NK-92 treated with Interleukin-12 subunit alpha and Interleukin-12 subunit beta, amount 100 ng/mL, for 24 hours (cell line): ENCODE measurements at places on chromosomes 7 and 10.

DNA sequence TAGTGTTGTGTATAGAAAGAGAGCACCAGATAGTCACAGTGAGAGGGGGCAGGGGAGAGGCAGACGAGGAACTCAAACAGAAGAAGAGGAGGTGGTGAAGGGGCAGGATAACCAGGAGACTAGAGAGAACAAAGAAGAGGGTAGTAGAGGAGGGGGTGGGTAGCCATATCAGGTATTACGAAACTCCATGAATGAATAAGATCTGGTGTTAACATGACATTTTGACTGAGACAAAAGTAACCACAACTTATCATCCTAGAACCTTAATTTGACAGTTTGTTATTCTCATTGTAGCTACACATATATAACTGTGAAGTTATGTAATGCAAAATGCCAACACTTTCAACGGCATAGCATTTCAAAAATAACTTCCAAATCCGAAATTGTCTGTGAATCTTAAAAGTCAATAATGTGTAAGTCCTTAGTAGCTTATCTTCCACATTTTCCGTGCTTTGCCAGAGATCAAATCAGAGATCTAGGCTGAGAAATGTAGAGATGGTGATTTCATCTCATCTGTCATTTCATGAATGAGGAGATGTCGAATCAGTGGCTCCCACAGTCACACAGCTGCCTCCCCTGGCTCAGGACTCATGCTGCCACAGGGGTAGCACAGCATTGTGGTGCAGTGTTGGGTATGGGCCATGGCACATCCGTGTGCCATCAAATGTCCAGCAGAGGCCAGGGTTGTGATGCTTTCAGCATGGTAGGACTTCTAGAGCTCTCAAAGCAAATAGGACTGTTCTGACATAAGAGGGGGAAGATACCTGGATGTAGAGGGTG is 202.1 kb downstream of the HECW1 start:
- no peak for DNase-seq

GRCh38 chr7:97013134-97013844 is 7.9 kb downstream of the DLX6 start:
- DNase-seq: no peak

DNA sequence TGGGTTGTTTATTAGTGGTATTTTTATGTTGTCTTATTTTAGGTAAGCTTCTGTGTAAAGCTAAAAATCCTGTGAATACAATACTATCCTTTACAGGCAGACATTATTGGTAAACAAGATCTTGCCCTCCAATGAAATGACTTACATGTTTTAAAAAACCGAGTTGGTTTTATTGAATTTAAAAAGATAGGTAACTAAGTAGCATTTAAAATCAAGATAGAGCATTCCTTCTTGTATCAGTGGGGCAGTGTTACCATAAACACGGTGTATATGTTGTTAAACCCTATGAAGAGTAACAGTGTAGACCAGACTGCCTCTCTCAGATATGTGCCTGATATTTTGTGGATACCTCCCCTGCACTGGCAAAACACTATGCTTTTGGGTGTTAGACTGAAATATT is 81.0 kb downstream of the SNX10 start:
- no peak for DNase-seq

GRCh38 chr10:20922033-20922432 is 24.9 kb upstream of the NEBL start:
- no peak for DNase-seq

GRCh38 chr7:39248692-39249090 is 271.0 kb downstream of the POU6F2 start:
- no peak for DNase-seq

DNA sequence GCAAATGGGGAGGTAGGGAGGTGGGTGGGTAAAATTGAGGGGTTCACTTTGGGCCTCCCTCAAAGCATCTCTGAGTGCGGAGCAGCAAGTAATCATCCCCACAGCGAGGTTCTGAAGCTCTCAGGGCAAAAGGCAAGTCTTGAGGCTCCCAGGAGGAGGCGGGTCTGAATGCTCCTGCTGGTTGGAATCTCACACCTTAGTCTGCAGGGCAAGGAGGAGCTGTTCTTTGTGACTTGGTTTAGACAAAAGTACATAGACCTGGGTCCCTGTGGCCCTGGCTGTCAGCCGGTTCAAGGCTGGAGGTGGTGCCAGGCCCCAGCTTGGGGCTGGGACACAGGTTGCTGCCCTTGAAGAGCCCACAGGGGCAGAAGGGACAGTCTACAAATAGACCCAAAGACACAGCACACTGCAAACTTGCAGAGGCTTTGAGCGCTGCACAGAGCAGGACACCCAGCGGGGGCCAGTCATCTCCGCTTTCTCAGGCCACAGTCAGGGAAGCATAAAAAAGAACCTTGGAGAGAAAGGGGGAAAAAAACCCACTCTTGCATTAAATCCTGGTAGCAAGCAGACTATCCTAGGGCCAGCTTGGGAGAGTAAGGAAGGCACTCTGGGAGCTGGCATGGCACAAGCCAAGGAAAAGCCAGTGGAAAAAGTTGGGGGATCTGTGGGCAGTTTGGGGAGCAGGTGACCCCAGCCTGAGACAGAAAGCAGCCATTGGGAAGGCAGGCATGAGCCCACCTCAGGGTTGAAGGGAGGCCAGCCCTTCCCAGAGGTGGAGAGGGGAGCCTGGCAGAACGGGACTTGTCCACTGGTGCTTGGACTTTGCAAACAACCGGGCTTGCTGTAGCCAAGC is 926 bp upstream of the C10orf71 start:
- DNase-seq: no peak

- no peak for DNase-seq
Measured at GRCh38 chr7:40800771-40801170, 666.0 kb downstream of the SUGCT start.

- DNase-seq: no peak
Measured at GRCh38 chr10:59435707-59436106, 73.4 kb upstream of the FAM13C start.

GRCh38 chr7:143463556-143463955 is 14.1 kb upstream of the TAS2R41 start:
- DNase-seq: no peak

GRCh38 chr7:38831259-38831996 is 77.6 kb downstream of the VPS41 start:
- no peak for DNase-seq

GRCh38 chr7:98329100-98329790 is 47.8 kb downstream of the BRI3 start:
- DNase-seq: no peak

DNA sequence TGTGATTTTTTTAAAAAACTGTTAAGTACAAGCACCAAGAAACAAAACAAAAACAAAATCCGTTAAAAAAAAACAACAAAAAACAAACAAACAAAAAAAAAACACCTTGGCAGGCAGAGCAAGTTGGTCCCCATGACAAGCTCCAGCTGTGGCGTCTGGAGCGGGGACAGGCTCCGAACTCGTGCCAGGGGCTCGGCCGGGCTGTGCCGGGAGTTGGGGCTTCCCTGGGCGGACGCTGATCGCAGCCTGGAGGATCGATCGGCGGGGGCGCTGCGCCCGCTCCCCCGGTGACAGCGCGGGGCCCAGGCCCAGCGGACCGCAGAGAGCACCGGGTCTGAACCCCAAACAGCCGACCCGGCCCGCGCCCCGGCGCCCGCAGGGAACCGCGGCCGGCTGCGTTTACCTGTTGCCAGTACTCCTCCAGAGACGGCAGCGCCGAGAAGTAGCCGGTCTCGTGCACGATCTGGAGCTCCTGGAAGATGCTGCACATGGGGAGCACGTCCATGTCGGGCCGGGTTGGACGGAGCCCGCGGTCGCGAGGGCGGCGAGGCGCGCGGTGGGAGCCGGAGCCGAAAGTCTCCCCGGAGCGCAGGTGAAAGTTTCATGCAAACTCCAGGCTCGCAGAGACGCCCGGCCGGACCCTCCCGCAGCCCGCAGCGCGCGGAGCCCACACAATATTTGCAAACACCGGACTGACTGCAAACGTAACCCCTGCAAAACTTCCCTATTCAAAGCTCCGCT is at the start of gene KLF6:
Gene KLF6, minus strand, starts transcription at position 700 of the 741 bp plus-strand sequence. Its CDS starts 195 bp downstream, at position 505.
- peak; percentile 62 for DNase-seq

DNA sequence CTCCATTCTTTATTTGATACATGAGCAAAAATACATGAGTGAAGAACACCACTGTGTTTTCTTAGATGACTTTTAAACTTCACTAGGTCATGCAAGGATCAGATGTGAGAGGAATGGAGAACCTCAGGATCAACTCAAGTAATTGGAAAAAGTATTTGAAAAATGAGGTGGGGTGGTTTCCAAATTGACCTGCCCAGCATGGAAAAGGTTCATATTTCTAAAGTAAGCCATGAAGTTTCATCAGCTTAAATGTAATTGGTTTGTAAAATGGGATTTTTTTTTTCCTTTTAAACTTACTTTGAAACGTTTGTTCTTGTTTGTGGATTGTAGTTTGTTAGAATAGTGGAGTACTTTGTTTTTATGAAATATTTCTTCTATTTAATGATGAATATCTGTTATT is 134.8 kb downstream of the MLLT10 start:
- no peak for DNase-seq

DNA sequence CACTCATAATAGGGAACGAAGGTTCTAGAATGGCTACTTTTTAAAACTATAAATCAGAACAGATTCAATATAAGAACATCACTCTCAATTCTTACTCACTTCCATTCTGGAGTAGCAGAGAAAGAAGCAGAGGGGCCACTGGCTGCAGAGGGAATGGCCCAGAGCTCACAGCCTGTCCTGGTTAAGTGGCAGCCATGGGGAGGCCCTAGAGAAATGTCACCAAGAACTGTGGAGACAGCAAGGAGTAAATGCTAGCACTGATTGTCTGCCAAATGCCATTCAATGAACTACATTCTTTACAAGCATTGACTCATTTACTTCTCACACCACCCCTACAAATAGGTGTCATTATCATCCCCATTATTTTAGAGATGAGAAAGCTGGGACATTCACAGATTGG is 74.6 kb upstream of the KCNMA1 start:
- DNase-seq: no peak

GRCh38 chr10:133156674-133157579 is 3.1 kb upstream of the KNDC1 start:
- no peak for DNase-seq

GRCh38 chr10:35041502-35041879 is 48.6 kb downstream of the CUL2 start:
- no peak for DNase-seq

GRCh38 chr10:60907236-60907635 is 36.7 kb downstream of the RHOBTB1 start:
- DNase-seq: no peak

DNA sequence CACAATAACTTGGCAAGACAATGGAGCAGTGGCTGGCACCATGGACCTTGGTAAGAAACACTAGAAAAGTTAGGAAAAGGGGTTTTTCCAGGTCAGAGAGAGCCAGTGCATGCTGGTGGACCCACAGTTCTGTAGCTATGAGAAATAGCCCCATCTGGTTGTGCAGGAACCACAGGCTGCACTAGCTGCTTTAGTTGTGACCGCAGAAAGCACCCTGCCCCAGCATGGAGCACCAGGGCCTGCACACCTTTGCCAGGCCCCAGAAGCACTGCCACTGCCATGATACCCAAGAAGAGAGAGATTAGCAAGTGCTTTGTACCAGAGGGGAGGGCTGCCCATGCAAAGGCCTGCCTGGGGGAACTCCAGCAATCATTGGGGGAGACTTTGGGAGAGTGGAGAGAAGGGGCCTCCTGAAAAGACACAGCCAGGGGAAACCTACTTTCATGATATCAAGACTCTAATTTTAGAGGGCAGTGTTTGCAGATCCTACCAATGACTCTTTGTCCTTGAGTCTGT is 256.1 kb upstream of the C7orf33 start:
- DNase-seq: no peak
